ENCODE measurements at places on chromosomes 4 and X. TPM values are rescaled to one million over a fixed set of nuclear protein-coding genes. Genes with fewer than 3 reads are reported as not detected.

Gene GPC4
- total RNA-seq = 9.5 TPM

- no peak for DNase-seq
Measured at GRCh38 chr4:183141997-183142396, 42.9 kb downstream of the WWC2 start.

Gene NDNF
- total RNA-seq = 2.5 TPM

DNA sequence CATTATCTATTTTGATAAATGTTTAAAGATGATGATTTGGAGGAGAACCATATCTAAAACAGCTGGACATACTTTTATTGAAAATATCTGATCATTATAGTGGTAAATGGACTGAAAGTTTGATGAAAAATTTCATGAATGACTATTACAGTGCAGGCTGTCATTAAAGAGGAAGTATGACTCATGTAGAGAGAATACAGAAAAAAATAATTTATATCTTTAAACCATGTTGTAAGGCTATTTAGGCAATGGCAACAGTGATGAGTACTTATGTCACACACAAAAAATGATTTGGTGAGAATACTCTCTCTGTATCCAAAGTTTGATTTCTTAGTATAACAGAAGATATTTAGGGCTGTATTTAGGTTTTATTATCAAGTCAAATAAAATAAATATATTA is 3.9 kb upstream of the GLRB start:
- no peak for DNase-seq

Gene ZNF518B
- total RNA-seq = 23.5 TPM

Gene TLR2
- 81.6 TPM for total RNA-seq

GRCh38 chr4:156516698-156517097 is 454.9 kb downstream of the PDGFC start:
- no peak for DNase-seq

Measured in mesenteric fat pad (tissue), 1 donor.